ENCODE measurements at places on chromosomes 11 and 22.

GRCh38 chr11:45473341-45473895 lies 187.3 kb upstream of the SYT13 start:
- DNase-seq, result no peak

DNA sequence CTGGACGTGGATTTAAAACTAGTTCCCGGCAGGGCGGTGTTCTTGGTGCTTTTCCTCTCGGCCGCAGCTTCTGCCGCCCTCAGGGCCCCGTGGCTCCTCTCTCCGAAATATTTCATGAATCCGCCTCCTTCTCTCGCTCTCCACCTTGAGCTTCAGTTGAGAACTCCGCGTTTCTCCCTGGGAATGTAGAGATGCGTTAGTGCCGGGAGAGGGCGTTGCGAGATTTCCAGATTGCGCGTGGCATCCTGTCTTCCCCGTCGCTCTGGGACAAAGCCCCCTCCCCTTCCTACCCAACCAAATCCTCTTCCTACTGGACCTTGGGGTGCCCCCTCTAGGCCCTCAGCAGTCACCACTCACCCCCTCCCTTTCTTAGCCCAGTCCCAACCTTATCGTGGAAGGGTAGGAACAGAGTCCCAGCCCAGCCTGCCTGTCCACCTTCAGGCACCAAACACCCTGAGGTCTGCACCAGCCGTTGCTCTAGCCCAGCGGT lies 15.5 kb upstream of the RAC2 start:
- DNase-seq, result no peak

- no peak for DNase-seq
Observed at GRCh38 chr11:86475027-86475426, 100.3 kb downstream of the CCDC81 start.

- DNase-seq, result no peak
Observed at GRCh38 chr11:12285106-12285505, 92.3 kb upstream of the PARVA start.

DNA sequence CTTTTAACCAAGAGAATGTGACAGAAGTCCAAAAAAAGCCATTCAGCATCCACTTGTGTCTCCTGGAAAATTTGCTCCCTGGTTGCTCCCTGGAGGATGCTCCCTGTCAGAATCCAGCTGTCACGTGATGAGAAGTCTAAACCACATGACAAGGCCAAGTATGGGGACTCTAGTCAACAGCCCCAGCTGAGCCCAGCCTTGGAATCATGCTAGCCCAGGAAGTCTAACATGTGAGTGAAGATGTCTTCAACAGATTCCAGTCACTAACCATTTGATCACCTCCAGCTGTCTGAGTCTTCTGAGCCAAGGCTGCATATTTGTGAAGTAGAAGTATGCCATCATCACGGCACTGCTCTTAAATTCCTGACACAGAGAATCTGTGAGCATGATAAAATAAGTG lies 4.2 kb downstream of the OR56B4 start:
- DNase-seq, result no peak

DNA sequence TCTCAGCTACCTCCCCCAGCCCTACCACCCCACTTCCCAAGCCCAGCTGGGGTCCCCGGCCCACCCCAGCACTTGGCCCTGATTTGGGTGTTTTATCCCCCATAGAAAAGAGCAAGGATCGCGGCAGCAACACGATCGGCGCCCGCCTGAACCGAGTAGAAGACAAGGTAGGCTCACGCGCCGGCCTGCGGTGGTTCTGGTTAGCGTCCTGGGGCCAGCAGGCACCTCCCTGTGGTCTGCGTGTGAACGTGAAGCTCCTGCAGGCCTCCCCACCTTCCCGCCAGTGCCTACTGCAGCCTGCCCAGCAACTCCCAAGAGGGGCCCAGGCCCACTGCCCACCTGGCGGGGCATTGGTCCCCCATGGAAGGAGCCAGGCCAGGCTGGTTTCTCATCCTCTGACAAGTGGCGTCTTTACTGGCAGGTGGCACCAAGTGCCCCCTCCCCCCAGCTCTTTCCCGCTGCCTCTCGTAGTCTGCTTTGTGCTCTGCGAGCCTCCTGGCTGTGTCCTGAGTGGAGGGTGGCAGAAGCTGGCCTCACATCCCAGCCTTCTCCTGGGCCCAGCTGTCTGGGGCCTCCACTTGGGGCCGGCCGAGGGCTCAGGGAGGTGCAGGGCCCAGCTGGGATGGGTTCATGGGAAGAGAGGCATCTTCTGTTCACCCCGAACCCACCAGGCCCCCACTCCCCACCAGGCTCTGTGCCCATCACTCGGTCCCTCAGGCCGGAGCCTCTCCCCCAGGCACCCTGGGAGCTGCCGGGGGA lies 78.3 kb upstream of the KCNQ1OT1 start:
- no peak for DNase-seq

DNA sequence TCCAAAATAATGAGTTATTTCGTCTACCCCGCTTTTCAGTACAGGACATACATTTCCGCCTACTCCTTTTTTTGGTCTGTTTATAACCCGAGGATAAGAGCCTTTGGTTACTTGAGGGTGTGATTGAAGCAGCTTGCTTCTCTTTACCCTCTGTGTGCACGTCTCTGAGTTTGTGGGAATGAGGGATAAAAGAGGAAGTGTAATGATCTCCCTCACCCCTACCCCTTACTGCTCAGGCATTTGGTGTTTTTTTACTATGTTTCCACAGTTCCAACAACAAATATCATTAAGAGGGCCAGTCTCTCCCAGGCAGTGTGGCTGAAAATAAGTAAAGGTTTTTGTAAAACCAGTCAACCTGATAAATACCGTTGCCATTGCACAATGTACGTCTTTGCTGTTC lies 83.2 kb upstream of the GAL start:
- no peak for DNase-seq

DNA sequence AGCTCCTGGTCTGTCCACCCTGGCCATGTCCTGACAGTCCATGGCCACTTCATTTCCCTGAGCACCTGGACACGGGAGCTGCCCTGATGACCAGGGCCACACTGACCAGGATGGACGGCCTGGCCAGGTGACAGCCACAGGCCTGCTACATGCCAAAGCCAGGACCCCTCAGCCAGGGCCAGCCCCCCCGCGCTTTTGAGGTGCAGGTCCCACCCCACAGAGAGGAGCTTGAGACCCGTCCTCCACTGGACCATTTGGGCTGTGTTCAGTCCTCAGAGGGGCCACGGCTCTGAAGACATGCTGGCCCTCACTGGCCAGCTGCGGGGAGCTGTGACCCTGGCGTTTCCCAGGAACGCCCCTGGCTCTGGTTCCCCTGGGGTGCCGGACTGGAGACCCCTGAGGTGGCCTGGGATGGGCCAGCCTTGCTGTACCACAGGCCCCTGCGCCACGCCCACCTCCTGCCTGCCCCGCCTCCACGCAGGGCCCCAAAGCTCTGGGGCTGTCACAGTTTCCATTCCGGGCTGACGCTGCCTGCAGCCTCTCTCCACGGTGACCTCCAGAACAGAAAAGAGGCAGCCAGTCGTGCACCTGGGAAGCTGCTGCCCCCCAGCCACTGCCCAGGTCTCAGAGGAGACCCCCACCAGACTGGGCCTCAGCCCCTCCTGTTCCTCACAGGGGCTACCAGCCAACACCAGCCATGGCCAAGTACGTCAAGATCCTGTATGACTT lies 18.2 kb downstream of the EPS8L2 start:
- no peak for DNase-seq

GRCh38 chr11:109241988-109242536 lies 179.9 kb upstream of the C11orf87 start:
- no peak for DNase-seq

- DNase-seq, result no peak
Observed at GRCh38 chr11:116498161-116498560, 274.6 kb downstream of the BUD13 start.

GRCh38 chr22:23215294-23216241 lies 35.3 kb downstream of the BCR start:
- DNase-seq, result no peak

DNA sequence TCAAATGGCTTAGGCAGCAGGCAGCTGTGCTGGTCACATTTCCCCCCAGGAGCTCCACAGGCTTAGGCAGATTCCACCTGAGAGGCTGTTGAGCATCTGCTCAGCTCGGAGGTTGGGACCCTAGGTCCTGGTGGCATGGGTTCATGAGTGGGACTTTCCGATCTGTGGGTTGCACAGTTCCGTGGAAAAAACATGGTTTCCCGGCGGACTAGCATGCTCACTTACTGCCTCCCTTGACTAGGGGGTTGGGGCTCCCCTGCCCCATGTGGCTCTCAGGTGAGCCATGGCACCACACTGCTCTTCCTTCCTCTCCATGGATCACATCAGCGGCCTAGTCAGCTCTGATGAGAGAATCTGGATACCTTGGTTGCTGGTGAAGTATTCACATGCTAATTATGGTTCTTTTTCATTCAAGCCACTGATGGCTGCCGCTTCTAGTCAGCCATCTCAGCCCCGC lies 685.1 kb downstream of the METTL15 start:
- DNase-seq, result no peak

DNA sequence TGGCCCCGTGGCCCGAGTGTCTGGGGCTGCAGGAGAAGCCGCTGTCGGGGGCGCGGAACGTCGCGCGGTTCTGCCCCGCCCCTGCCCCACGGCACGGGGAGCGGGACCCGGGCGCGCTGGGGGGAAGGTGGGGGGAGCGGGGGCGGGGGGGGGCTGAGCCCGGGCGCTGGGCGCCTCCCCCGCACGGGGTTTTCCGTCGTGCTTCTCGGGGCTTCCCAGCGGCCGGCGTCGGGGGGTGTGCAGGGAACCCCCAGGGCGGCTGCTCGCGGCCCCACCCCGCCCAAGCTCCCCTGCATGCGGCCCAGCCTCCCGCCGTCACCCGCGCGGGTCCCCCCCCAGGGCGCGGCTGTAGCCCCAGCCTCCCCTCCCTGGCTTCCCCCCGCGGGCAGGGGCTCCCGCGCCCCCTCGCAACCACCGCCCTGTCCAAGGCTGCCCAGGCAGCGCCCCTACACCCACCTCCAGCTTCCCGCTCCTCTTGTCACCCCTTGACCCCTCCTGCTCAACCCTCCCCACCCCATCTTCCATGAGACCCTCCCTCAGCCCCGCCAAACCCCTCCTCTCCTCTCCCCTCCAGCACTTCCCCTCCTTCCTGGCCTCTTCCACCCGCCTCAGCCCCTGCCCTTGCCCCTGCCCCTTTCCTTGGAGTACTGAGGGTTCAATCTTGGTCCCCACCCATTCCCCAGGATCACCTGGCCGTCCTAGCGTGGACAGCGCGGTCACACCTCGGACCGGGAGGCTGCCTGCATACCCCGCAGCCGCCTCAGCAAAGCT lies 1.7 kb downstream of the IL17REL start:
- DNase-seq, result no peak

DNA sequence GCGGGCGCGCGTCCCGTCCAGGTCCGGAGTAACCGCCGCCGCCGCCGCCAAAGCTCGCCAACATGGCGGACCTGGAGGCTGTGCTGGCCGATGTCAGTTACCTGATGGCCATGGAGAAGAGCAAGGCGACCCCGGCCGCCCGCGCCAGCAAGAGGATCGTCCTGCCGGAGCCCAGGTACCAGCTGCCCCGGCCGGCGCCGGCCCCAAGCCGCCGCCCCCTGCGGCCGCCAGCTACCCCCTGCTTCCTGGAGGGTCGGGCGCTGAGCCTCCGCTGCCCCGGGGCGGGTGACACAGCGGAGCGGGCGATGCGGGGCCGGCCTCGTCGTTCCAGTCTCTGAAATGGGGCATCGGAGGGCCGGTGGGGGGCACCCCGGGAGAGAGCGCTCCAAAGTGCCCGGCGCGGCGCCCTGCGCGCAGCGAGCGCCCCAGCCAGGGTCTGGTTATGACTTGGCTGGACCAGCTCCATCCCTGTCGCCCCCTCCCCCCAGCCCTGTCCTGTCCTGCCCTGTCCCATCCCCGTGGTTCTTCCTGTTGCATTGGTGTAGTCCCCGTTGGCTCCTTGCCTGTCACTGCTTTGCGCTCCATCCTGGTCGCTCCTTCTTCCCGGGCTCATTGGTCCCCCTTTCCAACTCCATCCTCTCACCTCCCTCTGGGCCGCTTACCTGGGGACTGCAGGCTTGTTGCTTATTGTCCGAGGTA lies 653 bp downstream of the GRK3 start:
- DNase-seq, result no peak

GRCh38 chr11:128146926-128147605 lies 440.3 kb downstream of the ETS1 start:
- no peak for DNase-seq

DNA sequence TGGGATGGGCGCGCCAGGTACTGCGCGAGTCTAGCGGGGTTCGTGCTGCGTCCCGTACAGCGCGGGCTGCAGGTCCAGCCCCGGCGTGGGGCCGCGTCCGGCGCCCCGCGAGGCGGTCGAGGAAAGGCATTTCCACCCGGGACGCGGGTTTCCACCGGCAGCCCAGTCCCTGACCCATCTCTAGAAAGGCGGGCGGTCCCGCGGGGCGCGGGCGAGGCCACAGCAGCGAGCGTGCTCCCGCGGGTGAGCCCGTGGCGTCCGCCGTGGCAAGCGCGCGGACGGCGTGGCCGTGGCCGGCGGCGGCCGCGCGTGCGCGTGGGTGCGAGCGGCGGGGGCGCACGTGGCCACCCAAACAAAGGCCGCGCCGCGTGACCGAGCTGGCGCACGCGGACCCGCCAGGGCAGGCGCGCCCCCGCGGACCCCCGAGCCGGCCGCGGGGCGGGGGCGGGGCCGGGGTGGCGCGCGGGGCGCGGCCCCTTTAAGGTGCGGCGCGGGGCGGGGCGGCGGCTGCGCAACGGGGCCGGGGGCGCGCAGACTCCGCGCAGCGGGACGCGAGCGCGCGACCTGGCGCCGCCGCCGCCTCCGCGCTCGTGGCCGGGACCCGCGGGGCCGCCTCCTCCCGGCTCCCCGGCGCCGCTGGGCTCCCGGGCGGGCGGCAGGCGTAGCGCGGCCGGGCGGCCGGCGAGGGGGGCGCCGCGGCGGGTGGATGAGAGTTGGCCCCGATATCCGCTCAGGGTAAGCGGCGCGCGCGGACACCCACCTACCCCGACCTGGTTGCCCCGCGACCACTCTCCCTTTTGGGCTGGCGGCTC lies 39.3 kb upstream of the CELSR1 start:
- DNase-seq, result no peak

DNA sequence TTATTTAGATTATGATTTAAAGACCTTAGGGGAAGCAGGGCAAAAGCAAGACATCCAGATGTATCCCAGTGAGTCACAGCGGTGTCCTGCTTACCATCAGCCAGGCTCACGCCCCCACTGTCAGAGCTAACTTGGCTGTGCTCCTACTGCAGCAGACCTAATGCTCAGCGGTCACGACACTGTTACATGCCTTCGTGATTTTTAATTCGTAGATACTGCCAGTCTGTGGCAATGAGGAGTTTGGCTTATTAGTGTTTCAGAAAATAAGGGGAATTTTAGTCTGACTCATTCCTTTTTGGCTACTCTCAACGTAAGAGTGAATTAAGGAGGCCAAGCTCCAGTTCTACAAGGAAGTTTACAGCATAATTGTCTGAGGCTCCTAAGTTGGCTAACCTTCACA lies 22.7 kb downstream of the EFCAB6 start:
- no peak for DNase-seq

GRCh38 chr22:42645341-42645937 lies 3.8 kb downstream of the CYB5R3 start:
- no peak for DNase-seq

- no peak for DNase-seq
Observed at GRCh38 chr11:108203075-108203474, 19.4 kb downstream of the NPAT start.
